Astrocyte of the spinal cord (primary cell): ENCODE measurements at places on chromosomes 2 and 18.

- DNase-seq = no peak
These were observed 57.5 kb downstream of the KDM3A start for GRCh38 chr2:86498468-86499260.

DNA sequence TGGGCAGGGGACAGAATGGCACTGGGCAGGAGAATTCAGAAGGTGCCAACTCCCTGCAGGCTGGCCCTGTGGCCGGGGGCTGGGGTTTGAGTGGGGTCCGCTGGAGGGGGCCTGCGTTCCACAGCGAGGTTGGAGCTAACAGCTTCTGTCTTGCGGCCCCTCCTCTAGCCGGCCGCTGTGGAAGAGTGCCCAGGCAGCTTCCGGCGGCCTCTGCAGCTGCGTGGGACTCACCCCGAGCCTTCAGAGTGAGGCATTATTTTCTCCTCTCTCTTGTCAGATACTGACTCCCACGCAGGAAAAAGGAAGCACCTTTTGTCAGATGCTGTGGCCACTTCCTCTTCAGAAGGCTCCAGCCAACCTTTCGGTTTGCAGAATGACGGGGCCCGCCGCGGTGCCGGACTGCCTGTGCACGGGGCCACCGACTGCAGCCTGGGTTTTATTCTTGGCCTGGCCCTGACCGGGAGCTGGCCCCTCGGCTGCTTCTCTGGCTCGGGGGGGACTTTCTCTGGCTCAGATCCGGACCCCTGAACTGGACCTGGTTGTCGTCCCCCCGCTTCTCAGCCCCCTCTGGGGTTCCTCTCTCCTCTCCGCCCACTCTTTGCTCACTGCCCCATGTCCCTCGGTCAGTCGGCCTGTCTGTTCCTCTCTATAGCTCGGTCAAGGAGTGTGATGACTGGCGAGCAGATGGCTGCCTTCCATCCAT lies 40.1 kb downstream of the ARHGAP25 start:
- DNase-seq = no peak

DNA sequence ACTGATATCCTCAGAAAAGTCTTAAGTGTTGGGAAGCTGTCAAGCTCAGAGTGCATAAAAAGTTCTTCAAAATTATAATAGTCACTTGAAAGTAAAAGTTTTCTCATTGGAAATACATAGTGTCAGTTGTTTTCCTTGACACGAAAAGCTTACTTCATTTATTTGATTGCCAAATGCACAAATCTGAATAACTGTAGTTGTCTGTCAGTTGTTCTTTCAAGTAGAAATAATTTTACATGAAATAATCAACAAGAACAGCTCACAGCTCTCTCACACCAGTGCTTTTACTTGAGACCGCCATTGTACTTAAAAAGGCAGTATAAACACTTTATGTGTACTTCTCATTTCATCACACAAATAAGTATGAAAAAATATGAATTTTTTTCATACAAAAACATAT lies 163.3 kb upstream of the NXPH2 start:
- DNase-seq = no peak

DNA sequence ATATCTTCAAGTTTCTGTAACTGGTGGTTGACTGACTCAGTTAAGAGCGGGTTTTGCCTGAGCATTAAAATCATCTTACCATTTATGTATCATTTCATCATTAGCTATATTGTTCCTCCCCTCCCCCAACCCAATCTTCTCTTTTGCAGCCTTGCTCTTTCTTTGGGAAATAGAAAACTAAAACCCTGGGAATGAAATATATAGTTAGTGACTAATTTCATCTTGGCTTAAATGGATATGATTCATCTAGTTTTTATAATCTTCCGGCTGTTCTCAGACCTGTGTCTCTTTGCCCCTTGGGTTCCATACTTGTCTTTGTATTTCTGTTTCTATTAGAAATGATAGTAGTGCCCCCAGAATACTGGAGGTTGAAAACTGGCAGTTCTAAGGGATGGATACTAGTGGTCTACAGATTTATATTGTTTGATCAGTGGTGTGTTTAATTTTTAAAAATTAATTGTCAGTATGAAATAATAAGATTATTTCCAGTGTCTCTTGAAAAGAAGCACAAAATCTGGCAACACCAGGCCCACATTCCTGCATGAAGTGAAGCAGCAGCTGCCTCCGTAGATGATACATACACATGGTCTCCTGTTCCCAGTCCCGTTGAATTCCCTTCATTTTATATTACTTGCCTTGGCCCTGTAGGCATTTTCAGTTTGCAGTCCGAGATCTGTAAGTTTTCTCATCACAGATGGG lies 44.5 kb downstream of the PHLPP1 start:
- peak; percentile 66 for DNase-seq
